ENCODE measurements at places on chromosomes 2 and 18.

DNA sequence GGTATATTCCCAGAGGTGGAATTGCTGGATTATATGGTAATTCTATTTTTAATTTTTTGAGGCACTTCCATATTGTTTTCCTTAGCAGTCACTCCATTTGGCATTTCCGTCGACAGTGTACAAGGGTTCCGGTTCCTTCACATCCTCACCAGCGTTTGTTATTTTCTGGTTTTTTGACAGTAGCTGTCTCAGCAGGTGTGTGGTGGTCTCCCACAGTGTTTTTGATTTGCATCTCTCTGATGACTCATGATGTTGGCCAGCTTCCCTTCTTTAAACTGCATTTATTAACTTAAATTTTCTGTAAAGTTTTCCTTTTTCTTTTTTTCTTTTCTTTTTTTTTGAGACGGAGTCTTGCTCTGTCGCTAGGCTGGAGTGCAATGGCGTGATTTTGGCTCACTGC is 19.7 kb downstream of the SH3BP4 start:
- no peak for DNase-seq

- DNase-seq, result no peak
Measured at GRCh38 chr2:53509831-53510388, 257.7 kb upstream of the CHAC2 start.

DNA sequence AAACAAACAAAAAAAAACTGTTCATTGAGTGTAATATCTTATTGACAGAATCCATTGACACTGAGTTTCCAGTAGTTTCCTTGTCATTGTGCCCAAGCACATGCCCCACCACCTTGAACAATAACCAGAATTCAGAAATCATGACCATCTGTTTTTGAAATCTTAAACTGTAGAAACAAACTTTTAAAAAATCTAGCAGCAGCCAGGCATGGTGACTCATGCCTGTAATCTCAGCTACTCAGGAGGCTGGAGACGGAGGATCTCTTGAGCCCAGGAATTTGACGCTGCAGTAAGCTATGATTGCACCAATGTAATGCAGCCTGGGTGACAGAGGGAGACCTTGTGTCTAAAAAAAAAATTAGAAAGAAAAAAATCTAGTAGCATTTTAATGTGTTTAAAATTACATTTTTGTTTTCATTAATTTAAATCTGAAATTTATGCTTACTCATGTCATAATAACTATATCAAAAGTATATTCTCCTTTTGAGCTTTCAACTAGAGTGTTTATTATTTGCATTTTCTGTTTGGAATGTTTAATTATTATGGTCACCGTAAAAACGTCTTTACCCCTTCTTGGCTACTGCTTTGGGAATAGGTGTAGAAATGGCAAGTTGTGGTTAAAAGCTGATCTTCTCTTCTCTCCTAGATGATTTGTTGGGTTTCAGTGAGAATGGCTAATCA is 25.2 kb upstream of the STON1 start:
- no peak for DNase-seq

GRCh38 chr2:126399001-126399400 is 257.0 kb upstream of the GYPC start:
- no peak for DNase-seq

DNA sequence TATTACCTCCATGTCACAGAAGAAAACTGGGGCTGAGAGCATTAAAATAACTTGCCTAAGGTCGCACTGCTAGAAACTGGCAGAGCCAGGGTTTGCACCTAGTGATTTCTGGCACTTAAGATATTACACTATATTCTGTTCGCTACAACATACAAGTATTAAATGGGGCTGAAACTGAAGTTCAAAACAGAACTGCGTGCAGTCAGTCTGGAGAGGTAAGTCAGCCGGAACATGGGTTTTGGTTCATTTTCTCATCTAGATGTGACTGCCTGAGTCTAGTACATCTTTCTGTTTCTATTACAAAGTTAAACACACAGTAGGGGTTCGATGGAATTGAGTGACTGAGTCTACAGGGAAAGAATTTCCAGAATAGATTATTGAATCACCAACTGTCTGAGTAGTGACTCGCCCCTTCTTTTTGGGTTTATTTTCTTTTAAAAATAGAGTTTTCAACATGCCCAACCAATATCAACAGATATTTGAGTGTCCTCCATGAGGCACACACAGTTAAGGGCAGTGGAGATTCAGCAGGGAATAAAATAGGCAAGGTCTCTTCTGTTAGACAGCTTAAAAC is 150.8 kb downstream of the RNF152 start:
- no peak for DNase-seq

Measured in activated CD8-positive, alpha-beta memory T cell treated with anti-CD3 and anti-CD28 coated beads for 4 hours (primary cell).